ENCODE measurements at places on chromosomes 12 and 14.

GRCh38 chr12:44193281-44193680 lies 357.4 kb downstream of the TMEM117 start:
- no peak for DNase-seq
- no peak overlapping the region for H3K4me3 ChIP-seq
- no peaks in the 10 kb centered on the region for H3K4me1 ChIP-seq
- H3K27ac ChIP-seq, result no peak overlapping the region
- H3K27me3 ChIP-seq, result no peaks in the 10 kb centered on the region

DNA sequence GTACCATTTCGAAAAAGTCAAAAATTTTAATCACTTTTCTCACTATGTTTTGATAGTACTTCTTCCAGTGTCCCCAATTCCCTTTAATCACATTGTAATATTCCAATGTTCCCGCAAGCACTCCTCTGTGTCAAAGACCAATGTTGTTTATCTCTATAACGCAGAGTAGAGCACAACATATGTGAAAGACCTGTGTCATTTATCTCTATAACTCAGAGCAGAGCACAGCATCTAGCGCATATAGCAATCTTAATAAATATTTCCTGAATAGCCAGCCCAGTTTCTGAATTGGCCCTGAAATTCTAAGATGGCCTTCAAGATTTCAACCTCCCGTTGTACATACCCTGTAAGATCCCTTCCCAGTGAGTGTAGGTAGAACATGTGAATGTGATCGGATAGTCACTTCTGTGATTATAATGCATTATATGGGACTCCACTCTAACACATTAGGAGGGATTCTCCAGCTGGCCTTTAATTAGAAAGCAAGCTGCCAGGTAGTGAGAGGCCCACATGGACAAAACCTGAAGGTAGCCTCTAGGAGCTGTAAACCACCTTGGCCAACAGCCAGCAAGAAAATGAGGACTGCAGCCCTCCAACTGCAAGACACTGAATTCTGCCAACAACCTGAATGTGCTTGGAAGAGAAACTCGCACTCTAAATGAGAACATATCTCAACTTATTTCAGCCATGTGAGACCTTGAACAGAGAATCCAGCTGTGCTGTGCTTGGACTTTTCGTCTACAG lies 238.8 kb upstream of the SYT10 start:
- no peak overlapping the region for H3K4me3 ChIP-seq
- H3K27me3 ChIP-seq, result no peaks in the 10 kb centered on the region
- H3K4me1 ChIP-seq, result no peaks in the 10 kb centered on the region
- H3K36me3 ChIP-seq, result no peaks in the 10 kb centered on the region

DNA sequence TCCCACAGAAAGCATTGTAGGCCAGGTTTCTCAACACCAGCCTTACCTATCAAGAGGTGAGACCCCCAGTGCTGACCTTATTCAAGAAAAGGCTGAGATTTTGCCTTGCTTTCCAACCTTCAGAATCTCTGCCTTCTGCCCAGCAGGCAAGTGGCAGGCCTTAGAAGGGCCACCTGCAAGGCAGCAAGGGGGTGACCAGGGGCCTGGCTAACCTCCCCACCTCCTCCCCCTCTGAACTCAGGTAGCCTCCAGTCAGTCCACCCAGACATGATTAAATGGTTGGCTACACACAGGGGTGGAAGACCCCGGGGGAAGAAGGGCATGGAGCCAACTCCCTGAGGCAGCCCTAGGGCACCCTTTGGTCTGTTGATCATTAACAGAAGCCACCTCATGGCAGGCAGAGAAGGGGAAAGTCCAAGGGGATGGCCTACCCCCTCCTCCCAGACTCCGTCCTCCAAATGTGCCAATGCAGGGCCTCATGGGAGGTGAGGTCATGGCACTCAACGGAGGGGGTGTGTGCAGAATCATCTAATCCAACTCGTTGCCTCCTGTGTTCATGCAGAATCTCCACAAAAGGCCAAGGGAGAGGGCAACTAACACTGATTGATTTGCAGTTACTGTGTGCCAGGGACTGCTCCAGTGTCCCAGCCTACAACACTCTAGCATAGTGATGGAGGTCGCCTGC lies 8.5 kb downstream of the ZFP36L1 start:
- H3K27me3 ChIP-seq, result no peaks in the 10 kb centered on the region
- H3K4me3 ChIP-seq, result no peak overlapping the region
- no peak for DNase-seq

DNA sequence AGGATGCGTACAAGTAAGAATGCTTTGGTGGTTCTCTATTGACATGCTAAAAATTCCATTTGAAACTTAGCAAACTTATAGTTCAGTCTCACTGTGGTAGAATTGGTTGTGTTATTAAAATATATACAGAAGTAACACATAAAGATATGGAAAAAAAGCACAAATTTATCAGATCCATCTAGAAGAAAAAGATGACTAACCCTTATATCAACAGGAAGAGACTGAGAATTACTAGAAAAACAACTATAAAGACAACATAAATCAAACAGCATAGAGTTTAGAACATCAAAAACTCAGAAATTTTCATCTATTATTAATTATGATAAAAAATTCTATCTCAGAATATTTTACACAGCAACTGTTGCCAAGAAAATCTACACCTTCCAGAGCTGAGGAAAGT lies 491.0 kb downstream of the ETNK1 start:
- H3K36me3 ChIP-seq, result no peaks in the 10 kb centered on the region
- no peak overlapping the region for H3K27ac ChIP-seq
- no peak overlapping the region for H3K4me3 ChIP-seq
- no peaks in the 10 kb centered on the region for H3K27me3 ChIP-seq
- H3K4me1 ChIP-seq, result no peaks in the 10 kb centered on the region
- no peak for DNase-seq

- H3K36me3 ChIP-seq, result no peaks in the 10 kb centered on the region
- no peak for DNase-seq
- H3K4me3 ChIP-seq, result no peak overlapping the region
- H3K27ac ChIP-seq, result no peak overlapping the region
- H3K27me3 ChIP-seq, result no peaks in the 10 kb centered on the region
Measured at GRCh38 chr12:106249411-106250135, 1.8 kb upstream of the CKAP4 start.

DNA sequence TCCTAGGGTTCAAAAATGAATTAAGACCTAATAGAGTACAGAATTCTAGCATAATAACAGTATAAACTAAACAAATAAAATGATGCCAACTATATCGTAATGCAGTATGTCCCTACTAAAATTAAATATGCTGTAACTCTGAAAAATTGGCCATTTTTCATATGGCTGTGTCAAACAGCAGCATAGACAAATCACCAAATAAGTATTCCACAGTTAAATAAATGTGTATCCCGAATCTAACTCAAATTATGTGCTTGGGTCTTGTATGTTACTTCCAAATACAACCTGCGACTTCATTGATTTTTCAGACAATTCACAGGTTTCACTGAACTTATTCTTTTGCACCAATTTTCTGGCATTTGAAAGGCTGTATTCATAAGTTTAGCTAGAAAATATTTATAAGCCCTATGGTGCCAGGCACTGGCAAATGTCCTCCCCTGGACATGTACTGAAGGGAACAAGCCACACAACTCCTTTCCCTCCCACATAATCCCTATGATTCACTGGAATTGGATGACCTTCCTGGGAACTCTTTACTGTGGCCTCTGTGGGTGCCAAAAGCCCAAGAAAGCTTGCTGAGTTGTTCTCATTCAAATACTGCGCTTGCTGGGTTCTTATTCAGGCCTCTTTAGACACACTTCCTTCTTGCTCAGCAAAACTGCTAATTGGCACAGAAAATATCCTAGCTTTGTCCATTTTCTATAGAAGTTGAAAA lies 108.8 kb downstream of the KITLG start:
- no peaks in the 10 kb centered on the region for H3K36me3 ChIP-seq
- H3K27me3 ChIP-seq, result no peaks in the 10 kb centered on the region
- DNase-seq, result no peak

GRCh38 chr12:8636581-8636980 lies 23.9 kb upstream of the AICDA start:
- no peaks in the 10 kb centered on the region for H3K27me3 ChIP-seq
- H3K27ac ChIP-seq, result no peak overlapping the region
- no peaks in the 10 kb centered on the region for H3K36me3 ChIP-seq
- DNase-seq, result no peak
- H3K4me1 ChIP-seq, result no peaks in the 10 kb centered on the region
- no peak overlapping the region for H3K4me3 ChIP-seq

DNA sequence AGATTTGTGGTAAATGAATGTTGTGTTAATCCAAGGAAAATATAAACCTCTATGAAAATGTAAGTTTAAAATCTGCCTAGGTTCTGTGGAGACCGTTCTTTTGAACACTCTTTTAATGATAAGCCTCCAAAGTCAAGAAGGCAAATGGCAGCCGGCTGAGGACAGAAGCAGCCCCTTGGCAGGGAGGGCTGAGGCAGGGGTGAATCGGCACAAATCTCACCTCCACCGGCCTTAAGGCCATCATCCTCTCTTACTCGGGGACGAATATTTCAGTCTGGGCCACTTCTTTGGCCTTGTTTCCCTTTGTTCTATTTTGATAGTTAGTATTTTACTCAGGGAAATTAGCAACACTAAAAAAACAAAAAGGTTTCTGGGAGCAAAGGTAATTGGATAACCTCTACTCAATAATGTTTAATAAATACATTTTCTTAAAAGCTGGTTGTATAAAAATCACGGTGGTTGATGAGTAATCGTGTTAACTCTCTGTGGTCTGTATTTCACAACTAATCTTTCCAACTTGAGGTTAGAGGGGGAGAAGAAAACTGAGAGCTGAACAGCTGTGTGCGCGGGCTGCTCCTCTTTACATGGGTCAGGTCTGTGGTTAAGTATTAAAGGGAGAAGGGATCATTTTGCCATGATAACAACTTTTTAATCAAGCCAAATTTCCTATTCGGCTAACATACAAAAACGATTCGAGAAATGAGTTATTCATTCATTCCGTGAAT lies 18.6 kb downstream of the LGMN start:
- DNase-seq, result no peak
- H3K4me1 ChIP-seq, result no peaks in the 10 kb centered on the region
- no peaks in the 10 kb centered on the region for H3K27me3 ChIP-seq
- H3K27ac ChIP-seq, result no peak overlapping the region
- no peaks in the 10 kb centered on the region for H3K36me3 ChIP-seq
- H3K4me3 ChIP-seq, result no peak overlapping the region

DNA sequence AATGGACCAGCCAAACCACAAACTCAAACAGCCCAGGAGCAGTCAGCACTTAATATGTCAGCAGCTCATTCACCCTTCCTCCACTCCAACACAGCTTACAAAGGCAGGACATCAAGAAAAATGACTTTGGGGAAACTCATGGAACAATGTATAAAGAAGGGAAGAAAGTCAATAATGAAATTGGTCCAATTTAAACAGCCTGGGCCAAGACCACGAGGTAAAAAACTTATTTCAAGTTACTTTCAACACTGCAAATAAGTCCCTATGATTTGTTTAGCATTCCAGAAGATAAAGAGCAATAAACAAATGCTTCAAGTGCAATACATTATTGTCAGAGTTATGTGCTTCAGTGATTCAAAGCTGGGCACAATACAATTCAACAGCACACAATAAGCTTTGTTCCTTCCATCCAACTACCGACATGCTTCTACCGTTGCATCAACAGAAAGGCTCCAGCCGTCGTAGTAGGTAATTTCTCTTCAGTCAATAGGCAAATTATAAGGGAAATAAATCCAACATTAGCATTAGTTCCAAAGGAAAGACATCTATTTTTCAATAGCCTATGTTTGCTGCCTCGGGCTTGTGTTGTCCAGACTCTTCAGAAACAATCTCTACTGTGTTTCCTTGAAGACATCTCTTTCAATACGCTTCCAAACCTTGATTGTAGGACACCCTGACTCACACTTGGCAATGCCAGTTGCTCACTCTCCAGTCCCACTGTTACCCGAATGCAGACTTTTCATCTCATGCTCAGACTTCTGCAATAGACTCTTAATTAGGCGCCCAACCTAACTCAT lies 225.7 kb downstream of the NUAK1 start:
- H3K27ac ChIP-seq, result no peak overlapping the region
- H3K4me1 ChIP-seq, result no peaks in the 10 kb centered on the region
- DNase-seq, result no peak

DNA sequence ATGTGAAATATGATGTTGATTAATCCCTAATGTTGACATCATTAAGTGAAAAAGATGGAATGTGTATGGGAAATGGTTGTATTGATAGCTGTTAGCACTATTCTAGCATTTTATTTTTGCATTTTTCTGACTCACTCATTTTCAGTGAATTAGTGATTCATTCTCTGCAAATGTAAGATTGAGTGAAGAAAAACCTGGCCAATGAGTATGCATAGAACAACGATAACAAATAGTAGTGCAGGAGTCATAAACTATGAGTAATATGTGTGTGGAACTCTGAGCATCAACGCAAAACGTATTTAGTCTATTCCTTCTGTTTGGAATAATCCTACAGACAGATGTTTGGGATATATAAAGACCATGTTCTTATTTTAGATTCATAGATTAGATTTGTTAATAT lies 76.3 kb upstream of the RTL1 start:
- H3K27me3 ChIP-seq, result no peaks in the 10 kb centered on the region
- no peak for DNase-seq
- no peak overlapping the region for H3K4me3 ChIP-seq
- no peak overlapping the region for H3K27ac ChIP-seq

- H3K4me3 ChIP-seq, result no peak overlapping the region
- no peaks in the 10 kb centered on the region for H3K27me3 ChIP-seq
- H3K27ac ChIP-seq, result no peak overlapping the region
- H3K4me1 ChIP-seq, result peaks cover 5% of the 10 kb centered on the region
- no peak for DNase-seq
Measured at GRCh38 chr12:49554266-49554665, 13.7 kb downstream of the MCRS1 start.

DNA sequence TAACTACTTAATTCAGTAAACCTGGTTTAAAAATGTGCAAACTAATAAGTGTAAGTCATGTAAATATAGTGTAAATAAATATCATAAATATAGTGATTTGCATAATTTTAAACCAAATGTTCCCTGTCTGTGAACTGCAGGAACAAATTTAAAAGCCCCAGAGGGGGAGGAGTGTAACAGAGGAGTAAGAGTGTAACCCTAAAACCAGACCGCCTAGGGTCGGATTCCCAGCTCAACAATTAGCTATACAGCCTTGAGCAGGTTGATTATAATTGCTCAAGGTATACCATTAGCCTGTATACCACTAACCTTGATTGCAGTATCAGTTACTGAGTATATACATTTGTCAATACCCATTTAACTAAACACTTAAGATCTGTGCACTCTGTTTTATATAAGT lies 218.4 kb downstream of the ADAMTS20 start:
- H3K27ac ChIP-seq, result no peak overlapping the region
- no peak overlapping the region for H3K4me3 ChIP-seq
- no peak for DNase-seq
- no peaks in the 10 kb centered on the region for H3K27me3 ChIP-seq
- no peaks in the 10 kb centered on the region for H3K36me3 ChIP-seq
- no peaks in the 10 kb centered on the region for H3K4me1 ChIP-seq

- no peaks in the 10 kb centered on the region for H3K36me3 ChIP-seq
- peak overlapping the region; percentile 96 for H3K4me3 ChIP-seq
- no peaks in the 10 kb centered on the region for H3K27me3 ChIP-seq
Measured at GRCh38 chr12:46267575-46267824, 1.3 kb downstream of the SLC38A1 start.

- no peaks in the 10 kb centered on the region for H3K27me3 ChIP-seq
- DNase-seq, result no peak
- H3K27ac ChIP-seq, result no peak overlapping the region
- no peaks in the 10 kb centered on the region for H3K36me3 ChIP-seq
- H3K4me3 ChIP-seq, result peak overlapping the region; percentile 24
Measured at GRCh38 chr14:100849115-100849781, 23.3 kb downstream of the MEG3 start.

- H3K4me1 ChIP-seq, result no peaks in the 10 kb centered on the region
- H3K4me3 ChIP-seq, result no peak overlapping the region
- H3K36me3 ChIP-seq, result no peaks in the 10 kb centered on the region
- H3K27me3 ChIP-seq, result peaks cover 12% of the 10 kb centered on the region
Measured at GRCh38 chr14:104462651-104463630, 116.6 kb upstream of the C14orf180 start.

GRCh38 chr12:130216031-130216430 lies 53.8 kb downstream of the FZD10 start:
- no peaks in the 10 kb centered on the region for H3K4me1 ChIP-seq
- no peak for DNase-seq
- no peaks in the 10 kb centered on the region for H3K27me3 ChIP-seq
- no peaks in the 10 kb centered on the region for H3K36me3 ChIP-seq
- H3K4me3 ChIP-seq, result no peak overlapping the region

All from CD8-positive, alpha-beta memory T cell (primary cell).